Activated naive CD8-positive, alpha-beta T cell treated with anti-CD3 and anti-CD28 coated beads, Interleukin-2, amount 50 U/mL, for 16 hours (primary cell): ENCODE measurements at places on chromosomes 12 and 14.

GRCh38 chr12:19038209-19038608 is 91.3 kb upstream of the PLEKHA5 start:
- DNase-seq: no peak

DNA sequence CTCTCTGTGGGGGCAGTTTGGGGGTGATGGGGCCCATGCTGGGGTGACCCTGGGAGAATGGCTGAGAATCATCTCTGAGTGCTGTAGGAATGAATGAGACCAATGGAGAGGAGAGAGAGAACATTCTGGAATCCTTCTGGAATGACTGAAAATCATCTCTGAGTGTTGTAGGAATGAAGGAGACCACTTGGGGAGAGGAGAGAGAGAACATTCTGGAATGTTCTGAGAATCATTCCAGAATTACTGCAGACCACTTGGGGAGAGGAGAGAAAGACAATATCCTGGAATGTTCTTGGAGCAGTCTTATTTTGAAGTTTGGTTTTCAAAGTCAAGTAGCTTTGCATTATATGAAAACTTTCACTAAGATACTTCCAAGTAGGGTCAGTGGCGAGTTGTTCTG is 64.3 kb downstream of the ZNF664 start:
- DNase-seq: no peak

DNA sequence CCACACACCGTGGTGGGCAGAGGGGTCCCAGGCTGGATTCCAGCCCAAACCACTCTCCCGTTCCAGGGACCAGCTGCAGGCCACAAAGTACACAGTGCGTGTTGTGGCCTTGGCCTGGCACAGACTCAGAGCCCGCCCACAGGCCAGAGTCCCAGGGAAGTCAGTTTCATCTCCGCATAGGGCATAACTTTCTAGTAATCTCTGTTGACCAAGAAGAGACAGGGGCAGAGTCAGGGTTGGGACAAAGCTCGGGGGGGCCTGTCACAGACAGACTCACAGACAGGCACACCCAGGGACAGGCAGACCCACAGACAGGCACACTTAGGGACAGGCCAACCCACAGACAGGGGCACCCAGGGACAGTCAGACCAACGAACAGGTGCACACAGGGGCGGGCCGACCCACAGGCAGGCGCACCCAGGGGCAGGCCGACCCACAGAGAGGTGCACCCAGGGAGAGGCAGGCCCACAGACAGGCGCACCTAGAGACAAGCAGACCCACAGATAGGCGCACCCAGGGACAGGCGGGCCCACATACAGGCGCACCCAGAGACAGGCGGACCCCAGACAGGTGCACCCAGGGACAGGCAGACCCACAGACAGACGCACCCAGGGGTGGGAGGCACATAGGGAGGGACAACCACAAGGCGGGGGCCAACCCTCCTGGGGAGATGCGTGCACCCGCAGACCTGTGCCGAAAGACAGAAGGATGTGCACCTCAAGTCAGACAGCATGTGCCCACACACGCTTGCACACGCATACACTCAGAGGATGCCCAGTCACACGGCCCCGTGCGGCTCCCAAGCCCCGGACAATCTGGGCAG is 323.3 kb upstream of the RTL1 start:
- DNase-seq: no peak

GRCh38 chr14:58864751-58865513 is 227.2 kb downstream of the DACT1 start:
- no peak for DNase-seq

- no peak for DNase-seq
Measured at GRCh38 chr12:113108308-113108707, 27.3 kb downstream of the RASAL1 start.

- DNase-seq: no peak
Measured at GRCh38 chr14:56115334-56115870, 2.8 kb upstream of the PELI2 start.

GRCh38 chr12:109554761-109555160 is 18.5 kb downstream of the MMAB start:
- DNase-seq: no peak

DNA sequence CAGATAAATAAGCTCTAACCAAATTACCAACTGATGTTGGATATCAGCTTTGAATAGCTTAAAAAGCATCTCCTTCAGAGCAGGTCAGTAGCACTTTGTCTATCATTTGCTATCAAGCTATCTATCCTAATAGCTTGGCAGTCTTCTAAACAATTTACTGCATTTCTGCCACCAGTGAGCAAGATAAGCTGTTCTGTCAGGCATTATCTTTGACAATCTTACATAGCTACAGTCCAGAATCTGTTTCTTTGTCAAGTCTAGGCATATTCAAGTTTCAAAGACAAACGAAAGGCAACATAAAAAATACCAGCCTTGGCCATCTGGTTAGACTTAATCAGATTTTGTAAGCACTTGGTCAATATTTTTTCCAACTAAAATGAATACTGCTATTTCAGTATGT is 5.6 kb downstream of the ARMH4 start:
- DNase-seq: no peak

DNA sequence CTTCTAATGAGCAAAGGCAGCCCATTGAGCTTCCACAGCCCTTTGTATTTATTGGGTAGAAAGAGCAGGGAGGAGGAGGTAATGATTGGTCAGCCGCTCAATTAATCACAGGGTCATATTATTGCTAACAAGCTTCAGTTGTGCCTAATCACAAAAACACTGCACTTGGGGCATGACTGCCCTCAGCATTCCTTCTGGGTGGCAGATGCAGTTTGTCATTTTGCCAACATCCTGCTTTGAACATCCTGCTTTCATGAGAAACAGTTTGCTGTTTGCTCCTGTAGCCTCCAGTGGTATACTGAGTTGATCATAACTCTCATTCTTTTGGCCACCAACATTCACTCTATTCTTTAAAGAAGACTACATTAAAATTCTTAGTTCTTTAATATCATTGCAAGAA is 462.9 kb upstream of the MIS18BP1 start:
- DNase-seq: no peak

DNA sequence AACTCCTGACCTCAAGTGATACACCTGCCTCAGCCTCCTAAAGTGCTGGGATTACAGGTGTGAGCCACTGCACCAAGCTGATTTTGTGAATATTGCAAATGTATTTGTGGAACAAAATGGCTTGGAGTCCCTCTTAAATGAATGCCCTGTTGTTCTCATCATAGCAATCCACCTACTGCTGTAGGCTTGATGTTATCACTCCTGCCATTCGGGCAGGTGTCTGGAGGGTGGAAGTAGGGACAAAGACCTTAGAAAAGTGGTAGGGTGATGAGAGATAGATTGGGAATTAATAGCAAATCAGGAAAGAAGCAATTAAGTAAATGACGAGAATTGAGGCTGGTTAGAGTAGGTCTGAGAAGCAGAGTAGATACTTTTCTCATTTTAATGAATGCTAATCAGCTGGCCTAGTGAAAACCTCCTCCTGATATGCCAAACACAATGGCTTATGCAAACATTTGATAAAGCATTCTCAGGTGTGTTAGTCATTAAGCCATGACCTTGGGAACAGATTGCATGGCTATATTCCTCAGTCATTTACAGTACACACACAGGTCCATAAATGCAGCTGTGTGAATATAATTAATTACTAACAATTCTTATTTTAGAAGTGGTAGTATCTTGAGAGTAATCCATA is 60.5 kb upstream of the USP44 start:
- no peak for DNase-seq

GRCh38 chr12:52691841-52692150 is 11.5 kb downstream of the KRT77 start:
- no peak for DNase-seq

DNA sequence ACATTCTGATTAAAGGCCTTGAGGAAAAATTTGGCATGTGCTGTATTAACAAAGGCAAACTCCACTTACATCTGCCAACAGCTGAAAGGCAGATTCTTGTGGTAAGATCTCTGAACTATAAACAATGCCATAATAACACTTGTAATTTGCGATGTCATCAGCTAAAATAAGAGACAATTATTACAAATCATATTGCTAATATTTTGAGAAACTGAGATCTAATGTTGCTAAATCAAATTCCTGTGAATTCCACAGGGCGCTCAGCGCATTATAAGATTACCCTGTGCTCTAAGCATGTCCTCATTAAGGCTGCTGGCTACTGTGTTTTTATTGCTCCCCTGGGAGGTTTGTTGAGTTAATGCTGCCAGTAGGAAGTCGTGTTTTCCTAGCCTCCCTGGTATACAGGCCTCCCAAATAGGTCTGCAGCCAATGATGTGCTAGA is 244.8 kb downstream of the DACT1 start:
- DNase-seq: no peak

DNA sequence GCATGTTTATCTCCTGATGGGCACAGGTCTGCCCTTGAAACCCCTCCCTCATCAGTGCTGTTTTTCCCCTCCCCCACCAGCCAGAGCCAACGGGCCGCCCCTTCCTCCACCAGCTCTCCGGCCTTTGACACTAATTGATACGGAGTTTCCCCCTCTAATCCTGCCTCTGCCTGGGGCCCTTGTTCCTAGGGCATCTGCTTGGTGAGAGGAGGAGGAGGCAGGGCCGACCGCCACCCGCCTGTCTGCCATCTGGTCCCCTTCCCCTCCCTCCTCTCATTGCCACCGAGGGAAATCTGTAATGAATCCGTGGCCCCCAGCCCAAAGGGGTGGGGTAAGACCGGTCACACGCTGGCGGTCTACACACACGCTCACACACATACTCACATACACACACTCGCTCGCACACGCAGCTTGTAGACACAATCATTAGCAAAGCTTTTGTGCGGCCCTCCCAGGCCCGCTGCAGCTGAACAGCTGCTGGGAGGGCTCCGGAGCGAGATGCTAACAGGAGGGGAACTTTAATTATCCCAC is 27.4 kb downstream of the SRRM4 start:
- no peak for DNase-seq

DNA sequence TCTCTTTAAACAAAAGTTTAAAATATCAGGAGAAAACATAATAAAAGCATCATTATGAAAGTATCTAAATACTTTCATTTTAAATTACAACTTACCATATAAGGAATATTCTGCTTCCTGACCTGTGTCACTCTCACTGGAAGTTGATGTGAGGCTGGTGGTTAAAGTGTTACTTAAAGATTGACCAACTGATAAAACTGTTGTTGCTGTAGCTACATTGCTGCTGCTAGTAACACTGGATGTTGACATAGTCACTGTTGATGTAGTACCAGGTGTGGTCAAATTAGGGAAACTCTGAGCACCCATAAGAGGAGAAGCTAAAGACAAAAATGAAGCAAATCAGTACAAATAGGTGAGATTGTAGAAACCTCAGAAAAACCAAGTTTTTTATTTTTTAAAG is 79.9 kb downstream of the HECTD1 start:
- no peak for DNase-seq

GRCh38 chr14:51597261-51598001 is 54.3 kb upstream of the FRMD6 start:
- no peak for DNase-seq

GRCh38 chr14:80607430-80608190 is 333.9 kb downstream of the CEP128 start:
- no peak for DNase-seq

- no peak for DNase-seq
Measured at GRCh38 chr12:52730383-52730782, 27.1 kb upstream of the KRT77 start.

GRCh38 chr14:71236487-71236886 is 329.2 kb downstream of the PCNX1 start:
- no peak for DNase-seq

DNA sequence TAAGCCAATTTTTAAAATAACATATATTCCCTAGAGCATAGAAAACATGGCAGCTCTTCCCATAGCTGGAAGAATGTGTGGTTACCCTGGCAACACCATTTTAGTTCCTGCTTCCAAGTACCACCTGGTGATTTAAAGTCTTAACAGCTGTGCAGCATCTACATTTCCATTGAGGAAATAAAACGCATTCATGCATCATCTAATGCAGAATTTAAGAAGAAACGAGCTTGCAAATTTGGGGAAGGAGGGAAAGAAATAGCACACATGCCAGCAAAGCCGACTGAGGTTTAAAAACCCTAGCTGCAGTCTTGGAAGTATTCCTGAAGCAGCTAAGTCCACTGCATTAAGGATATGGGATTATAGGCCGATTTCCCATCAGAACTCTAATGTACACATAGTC is 22.8 kb upstream of the SLC38A2 start:
- DNase-seq: no peak

DNA sequence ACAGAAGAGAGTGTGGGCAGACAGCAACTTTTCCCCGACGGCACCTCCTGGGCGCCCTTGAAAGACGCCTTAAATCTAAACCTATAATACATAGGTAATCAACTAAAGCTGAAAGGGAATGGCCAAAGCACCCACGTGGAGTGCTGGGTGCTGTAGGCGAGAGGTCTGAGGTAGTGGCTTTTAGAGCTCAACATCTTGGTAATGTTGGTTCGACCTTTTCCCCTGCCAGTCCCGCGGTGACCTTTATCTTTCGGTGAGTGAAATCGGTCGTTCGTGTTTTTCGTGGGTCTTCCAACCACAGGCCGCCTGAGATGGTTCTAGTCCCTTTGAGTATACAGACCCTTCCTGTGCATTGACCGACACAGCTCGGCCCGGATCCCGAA is 9.1 kb downstream of the OR6S1 start:
- no peak for DNase-seq

DNA sequence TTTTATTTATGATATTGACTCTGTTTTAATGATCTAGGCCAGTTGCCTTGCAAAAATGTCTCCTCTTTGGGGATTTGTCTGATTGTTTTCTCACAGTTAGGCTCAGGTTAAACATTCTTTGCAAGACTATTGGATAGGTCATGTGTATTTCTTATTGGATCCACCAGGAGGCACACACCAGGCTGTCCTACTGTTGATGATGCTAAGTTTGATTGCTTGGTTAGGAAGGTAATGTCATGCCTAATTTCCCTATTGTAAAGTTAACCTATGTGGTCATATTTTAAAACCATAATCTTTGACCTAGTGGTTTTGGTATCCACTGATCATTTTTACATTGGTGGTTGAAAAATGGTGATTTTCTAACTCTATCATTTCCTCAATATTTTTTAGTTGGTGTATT is 137.1 kb downstream of the BRMS1L start:
- DNase-seq: no peak

DNA sequence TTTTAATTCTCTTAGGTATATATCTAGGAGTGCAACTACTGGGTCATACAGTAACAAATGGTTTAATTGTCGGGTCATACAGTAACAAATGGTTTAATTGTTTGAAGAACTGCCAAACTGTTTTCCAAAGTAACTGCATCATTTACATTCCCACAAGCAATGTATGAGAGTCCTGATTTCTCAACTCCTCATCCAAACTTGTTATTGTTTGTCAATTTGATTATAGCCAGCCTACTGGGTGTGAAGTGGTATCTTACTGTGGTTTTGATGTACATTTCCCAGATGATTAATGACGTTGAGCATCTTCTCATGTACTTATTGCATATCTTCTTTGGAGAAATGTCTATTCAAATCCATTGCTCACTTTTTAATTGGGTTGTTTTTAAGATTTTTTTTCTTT is 67.6 kb upstream of the CFL2 start:
- DNase-seq: no peak
